Activated gamma-delta T cell treated with anti-CD3 and anti-CD28 coated beads, Interleukin-2, amount 50 U/mL, for 16 hours (primary cell): ENCODE measurements at places on chromosomes 1 and 21.

DNA sequence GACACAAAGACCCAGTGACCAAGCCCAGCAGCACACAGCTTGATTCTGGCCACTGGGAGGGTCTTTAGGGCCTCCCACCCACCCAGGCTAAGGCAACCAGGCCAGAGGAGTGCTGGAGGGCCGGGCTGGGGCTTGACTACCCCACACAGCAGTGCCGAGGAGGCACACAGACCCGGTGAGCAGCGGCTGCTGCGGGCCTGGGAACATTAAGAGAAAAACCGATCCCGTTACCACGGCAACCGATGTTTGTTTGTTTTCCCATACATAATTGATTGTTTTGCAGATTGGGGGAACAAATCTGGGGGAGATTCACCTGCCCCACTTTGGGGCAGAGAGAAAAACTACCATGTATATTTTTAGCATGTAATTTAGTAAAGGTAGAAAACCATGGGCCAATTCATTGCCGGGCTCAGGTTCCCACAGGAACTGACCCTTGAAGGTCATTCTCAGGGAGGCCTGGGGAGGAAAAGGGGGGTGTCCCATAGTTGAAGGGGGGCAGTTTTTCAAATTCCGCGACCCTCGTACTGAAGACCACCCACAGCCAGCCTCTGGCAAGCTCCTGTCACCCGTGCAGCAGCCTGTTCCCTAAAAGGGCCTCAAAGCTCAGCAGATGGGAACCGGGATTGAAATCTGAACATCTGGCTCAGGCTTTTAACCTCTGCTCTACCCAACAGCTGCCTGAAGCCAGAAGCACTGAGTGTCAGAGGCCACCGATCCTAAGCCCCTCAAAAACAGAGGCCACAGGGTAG lies 35.3 kb downstream of the CHD5 start:
- no peak for DNase-seq

DNA sequence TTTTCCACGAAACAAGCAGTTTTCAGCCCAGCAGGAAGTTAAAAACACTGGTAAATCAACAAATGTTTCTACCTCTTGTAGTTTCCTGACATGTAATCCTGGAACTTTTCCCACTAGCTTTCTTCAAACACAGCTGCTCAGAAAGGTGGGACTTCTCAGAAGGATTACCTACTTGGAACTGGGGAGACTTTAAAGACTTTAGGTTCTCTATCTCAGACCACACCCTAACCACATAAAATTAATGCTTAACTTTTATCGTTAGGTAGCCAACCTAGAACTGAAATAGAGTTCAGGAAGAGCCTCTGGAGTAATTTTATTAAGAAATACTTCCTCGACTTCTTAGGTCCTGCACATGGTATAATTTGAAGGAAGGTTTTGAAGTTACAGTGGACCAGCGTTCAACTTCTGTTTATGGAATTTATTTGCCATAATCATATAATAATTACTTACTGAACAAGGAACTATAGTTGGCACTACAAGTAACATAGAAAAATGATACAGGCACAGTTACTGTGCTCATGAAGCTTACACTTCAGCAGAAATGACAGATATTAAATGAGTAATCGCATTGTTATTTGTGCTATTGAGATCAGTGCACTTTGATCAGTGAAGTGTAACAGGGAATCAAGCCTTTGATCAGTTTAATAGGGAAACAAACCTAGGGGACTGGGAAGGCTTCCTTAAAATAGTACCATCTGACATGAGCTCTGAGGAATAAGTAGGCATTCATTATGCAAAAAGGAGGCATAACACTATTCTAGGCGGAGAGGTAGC lies at the start of gene BCL2L15:
Gene BCL2L15, minus strand, starts transcription at position 180 of the 774 bp plus-strand sequence. CDS start 206 bp downstream, outside the sequence.
- no peak for DNase-seq

DNA sequence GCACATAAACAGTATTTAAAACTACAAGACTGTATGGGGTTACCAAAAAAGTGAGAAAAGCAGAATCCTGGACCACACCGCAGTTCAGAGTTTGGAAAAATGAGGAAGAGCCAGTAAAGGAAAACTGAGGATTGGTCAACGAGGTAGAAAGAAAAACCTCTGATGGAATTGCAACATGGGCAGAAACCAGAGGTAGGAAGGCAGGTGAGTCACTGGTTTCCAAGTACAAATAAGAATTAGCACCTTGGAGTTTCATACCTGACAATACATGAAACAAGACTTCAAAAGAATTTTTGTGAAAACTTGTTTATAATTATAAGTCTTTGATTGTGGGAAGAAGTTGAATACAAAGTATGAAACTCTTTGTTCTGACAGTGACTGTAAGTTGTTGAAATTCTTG lies 533.7 kb upstream of the DAB1 start:
- DNase-seq, result no peak

DNA sequence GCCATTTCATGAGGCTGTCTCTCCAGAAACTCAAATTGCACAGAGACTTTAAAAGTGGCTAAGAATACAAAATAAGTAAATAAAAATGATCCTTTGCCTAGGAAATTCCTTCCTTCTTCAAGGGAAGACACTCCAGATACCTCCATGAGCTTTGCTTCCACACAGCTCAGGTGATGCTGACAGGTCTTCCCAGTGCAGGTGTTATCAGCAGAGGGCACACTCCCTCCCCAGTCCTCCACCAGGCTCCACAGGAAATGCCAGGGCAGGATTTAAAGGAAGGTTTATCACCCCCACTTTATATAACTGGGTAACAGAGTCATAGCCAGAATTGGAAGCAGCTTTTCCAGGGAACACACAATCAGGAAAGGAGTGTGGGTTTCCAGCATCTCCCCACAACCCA lies 5.7 kb downstream of the HSD3B2 start:
- no peak for DNase-seq

DNA sequence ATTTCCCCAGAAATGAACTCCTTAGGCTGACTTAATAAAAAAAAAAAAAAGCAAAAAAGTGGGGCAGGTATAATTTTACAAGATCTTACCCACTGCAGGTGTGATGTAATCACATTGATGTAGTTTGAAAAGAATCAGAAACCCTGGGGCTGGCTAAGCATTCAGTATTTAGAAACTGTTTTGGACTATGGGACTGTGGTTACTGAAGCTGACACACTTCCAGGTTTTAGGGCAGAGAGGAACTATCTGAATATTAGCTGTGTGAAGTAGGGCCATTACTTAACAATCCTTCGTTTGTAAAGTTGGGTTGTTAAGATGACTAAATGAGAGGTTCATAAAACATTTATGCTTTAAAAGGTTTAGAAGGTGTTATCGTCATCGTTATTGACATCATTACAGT lies 165.3 kb downstream of the FASLG start:
- DNase-seq, result no peak

DNA sequence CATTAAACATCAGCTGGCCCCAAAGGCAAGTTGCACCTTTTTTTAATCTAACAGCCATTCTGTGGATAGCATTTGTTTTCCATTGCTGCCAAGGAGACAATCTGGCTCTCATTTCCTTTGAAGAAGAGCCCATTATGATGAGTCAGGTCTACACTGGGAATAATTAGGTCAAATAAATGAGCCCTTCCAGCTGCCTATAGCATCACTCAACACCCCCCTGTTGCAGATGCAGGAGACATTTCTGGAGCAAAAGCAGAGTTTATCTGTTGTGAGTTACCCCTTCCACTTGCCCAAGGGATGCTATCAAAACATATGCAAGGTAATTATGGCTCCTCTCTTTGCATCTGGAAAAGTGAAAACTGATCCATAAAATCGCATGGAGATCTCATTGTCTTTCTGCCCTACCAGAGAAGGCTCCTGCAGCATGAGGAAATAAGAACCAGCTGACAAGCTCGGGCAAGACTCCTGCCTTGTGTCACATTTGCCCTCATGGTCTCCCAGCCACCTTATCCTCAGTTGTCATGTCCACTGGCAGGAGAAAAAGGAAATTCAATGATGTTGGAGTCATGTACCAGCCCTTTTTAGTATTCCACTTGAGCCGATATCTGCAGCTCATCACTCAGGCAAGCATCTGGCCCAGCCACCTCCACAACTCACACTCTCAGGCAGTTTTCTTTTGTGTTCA lies 135.9 kb downstream of the SLC30A10 start:
- DNase-seq, result no peak

DNA sequence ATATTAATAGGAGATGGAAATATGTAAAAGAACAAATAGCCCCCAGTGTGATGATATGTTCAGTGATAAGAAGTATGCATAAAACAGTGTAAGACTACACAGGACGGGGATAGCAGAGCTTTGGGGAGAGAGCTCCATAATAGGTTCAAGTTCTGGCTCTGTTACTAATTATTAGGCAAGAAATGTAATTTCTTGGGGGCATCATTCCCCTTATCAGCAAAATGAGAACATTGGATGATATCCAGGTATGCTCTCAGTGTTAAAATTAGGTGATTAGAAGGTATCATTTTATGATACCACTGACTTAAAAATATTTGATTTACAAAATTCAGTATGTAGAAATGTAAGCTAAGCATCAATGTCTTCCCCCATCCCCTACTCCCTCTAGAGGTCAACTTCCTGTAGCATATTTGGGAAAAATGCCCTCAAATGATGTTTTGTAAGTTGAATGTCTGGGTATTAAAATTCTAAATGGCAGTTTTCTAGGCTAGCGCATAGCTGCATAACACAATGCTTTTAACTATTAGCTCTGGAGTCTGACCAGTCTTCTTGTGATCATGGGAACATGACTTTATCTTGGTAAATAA lies 585.7 kb upstream of the CAMK1G start:
- DNase-seq, result no peak

- no peak for DNase-seq
These were observed 425.0 kb downstream of the LRRIQ3 start for GRCh38 chr1:73772941-73773340.

DNA sequence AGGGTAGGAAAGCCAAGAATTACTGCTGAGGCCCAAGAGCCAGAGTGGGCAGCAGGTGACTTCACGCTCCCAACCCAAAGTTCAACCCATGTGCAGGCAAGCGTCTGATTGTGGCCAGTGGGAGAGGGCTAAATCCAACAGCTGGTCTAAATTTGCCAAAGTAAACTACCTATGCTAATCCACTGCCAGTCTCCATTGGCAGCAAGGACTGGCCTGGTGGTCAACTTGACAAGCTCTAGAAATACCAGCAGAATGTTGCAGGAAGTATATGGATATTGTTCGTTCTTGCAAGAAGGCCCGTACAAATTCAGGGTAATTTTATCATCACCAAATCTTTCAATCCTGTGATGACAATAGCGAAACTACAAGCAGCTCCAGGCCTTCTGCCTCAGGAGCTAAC lies 1.5 kb downstream of the TMEM63A start:
- DNase-seq, result no peak

DNA sequence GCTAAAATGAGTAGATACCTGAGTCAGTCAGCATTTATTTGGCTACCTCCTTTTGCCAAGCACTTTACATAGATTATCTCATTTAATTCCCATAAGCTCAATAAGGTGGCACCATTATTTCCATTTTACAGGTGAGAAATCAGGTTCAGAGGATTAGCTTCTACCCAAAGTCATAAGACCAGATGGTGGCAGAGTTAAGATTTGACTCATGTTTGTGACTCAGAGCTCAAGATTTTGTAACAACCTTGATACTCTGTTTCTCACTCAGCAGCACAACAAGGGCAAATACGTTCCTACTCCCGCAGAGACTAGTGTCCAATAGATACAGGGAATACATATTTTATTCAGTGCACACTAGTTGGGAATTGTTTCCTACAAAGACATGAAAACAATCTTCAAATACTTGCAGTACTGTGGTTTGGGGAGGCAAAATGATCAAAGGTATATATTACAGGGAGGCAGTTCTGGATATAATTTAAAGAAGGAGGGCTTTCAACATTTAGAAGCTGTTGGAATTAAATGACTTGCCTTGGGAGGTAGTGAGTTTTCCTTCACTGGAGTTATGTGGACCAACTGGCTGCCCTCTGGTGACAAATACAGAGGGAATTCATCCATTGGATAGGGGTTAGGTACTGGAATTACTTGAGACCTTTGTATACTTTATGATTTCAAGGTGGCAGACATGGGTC lies 3.6 kb downstream of the LEPR start:
- DNase-seq, result no peak

DNA sequence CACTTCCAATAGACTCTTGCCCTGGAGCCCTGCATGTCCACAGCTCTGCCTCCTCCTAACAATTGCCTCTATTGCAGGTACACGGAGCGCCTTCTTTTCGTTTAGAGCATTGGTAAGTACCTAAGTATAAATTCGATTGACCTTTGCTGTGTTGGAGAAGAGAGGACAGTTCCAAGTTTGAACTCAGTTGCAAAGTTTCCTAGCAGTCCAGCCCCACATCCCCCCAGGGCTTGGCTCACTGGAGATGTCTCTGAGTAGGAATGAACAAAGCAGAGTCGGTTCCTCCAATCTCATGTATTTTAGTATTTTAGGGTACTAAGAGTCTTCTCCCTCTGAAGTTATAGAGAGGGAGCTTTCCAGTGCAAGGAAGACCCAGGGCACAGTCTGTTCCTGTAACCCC lies 238.9 kb upstream of the AJAP1 start:
- DNase-seq, result no peak

GRCh38 chr1:88371436-88372023 lies 312.5 kb upstream of the PKN2 start:
- no peak for DNase-seq

GRCh38 chr1:243513726-243514491 lies 258.1 kb downstream of the SDCCAG8 start:
- DNase-seq, result no peak

GRCh38 chr1:19698181-19698580 lies 33.5 kb downstream of the HTR6 start:
- no peak for DNase-seq

DNA sequence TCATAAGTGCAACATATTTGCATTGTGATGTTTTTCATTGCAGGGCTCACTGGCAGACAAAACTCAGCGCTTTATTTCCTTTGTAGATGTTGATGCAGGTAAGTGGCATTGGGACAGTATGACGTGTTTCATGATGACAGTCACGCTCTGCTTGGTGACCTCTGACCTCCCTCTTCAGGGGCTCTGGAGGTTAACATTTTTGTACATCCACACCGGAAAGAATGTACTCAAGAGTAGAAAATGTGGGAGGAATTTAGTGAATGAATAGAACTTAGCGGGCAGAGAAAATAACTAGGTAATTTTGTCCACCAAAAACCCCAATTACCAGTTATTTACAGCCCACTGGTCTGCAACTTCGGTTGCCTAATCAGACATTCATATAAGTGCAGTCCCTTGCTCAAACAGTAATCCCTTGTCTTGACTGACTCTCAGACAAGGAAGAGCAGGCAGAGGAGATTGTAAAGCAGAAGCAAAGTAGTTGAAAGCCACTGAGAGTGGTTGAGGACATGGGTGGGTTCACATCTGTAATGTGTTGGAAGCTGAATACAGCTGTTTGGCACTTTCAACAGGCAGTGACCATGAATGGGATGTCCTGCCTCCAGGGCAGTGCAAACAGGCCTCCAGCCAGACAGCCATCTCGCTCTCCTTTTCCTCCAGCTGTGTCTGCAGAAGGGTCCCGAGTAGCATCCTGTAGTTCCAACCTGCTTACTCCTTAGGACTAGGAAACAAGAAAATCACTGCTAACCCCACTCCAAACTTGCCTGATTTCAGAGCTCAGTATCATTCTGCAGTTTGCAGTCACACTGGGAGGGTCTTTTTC lies 188.9 kb downstream of the NRIP1 start:
- DNase-seq, result no peak

- DNase-seq, result no peak
These were observed 20.9 kb downstream of the TCHHL1 start for GRCh38 chr1:152067929-152068328.
